ENCODE measurements at places on chromosomes 5 and 9. TPM values are rescaled to one million over a fixed set of nuclear protein-coding genes. Genes with fewer than 3 reads are reported as not detected.
A peak's percentile ranks its signal among the peaks of the same experiment; 100 is the strongest.

Gene AGXT2
- not detected for total RNA-seq

Gene MARCOL
- total RNA-seq, result not detected

Gene TPPP
- total RNA-seq, result 5.4 TPM

DNA sequence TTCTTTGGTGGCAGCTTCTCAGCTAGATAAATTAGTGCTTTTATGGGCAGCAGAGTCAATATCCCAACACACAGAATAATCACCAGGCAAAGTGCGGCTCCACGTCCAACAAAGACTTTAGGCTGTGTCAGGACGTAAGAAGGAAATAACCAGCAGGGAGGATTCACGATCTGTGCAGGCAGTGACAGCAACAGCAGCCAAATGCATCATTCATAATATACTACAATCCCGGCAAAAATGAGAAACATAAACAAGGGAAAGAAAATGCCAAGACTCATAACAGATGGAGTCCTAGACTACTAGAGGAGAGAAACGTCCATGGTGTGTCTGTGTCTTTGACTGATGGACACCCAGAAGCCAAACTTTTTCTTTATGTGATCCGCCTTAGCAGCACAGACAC is 100.7 kb downstream of the LMNB1 start:
- no peak for DNase-seq

- DNase-seq, result no peak
Measured at GRCh38 chr5:34564710-34565235, 91.4 kb upstream of the RAI14 start.

DNA sequence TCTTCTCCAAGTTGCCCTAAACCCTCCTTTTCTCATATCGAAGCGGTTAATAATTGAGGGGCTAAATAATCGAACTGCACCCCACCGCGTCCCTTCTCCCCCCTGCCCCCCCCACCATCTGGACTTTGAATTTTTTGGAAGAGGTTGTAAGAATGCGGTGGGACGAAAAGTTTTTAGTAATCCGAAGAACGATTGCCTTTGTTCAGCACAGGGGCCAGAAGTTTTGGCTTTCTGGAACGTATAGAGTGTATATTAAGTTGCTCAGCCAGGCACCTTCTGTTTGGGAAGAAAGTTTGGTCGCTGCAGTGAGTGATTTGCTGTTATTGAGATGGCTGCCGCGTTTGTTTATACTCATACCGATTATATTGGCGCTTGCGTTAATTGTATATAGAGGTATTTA is 518 bp downstream of the ERBIN start:
- no peak for DNase-seq

- DNase-seq, result no peak
Measured at GRCh38 chr5:22596404-22596970, 256.7 kb downstream of the CDH12 start.

- no peak for DNase-seq
Measured at GRCh38 chr9:132584601-132585560, 2.5 kb downstream of the BARHL1 start.

DNA sequence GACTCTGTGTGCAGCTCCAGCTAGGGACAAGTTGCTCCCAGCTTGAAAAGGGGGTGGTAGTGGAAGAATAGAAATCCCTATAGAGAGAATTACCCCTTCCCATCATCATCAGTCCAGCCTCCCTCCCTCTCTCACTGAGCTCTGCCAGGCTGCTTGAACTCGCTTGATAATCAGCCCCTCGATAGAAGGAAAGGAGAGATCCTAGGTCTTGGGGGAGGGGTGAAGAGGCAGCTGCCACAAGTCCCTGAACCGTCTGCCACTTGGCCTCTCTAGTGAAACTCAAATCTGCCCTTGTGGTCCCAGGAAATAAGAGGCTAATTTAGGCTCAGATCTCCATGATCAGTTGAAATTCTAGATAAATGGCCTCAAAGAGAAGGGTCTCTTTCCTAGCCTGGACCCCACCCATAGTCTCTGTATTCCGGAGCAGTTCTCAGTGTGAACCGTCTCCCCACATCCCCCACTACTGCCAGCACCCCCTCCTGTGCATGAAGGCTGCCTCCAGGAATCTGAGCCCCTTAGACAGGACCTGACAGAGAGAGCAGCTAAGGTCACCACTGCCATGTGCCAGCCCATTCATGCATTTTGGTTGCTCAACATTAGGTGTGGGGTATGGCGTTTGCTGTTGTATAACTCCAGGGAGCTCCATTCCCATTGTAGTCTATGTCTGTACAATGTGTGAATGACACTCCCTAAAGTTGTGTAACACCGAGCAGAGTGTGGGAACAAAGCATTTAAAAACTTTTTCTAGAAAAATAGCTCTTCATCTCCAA is 5.5 kb downstream of the DNAJB5 start:
- peak; percentile 16 for DNase-seq

GRCh38 chr5:130912088-130912487 is 253.0 kb downstream of the HINT1 start:
- no peak for DNase-seq
